ENCODE measurements at places on chromosomes 3 and 15.

- H3K4me3 ChIP-seq = no peak overlapping the region
- H3K36me3 ChIP-seq = no peaks in the 10 kb centered on the region
- DNase-seq = no peak
- no peaks in the 10 kb centered on the region for H3K4me1 ChIP-seq
- H3K27me3 ChIP-seq = no peaks in the 10 kb centered on the region
These were observed 27.9 kb upstream of the PSTPIP1 start for GRCh38 chr15:76967067-76967466.

DNA sequence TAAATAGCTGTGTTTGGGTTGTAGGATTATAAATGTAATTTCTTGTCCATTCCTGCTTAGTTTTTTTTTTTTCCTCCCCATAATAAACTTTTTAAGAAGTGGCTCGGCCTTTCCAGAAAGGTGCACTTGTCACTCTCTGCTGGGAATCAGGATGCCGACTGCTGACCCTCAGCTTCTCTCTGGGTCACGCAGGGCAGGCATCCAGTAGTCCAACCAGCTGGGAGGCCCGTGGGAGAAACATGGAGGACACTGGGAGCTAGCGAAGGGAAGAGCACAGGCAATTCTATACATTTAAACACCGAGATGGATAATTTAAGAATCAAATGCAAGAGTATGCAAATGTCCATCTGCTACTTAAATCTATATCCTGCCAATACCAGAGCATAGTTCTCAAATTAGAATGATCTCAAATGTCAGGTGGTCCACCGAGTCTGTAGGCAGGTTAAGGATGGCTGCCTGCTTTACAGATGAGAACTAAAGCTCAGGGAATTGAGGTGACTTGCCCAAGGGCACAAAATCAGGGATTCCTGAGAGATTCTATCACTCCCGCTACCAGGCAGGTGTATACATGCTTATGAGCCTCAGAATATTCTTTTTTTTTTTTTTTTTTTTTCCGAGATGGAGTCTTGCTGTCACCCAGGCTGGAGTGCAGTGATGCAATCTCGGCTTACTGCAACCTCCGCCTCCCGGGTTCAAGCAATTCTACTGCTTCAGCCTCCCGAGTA lies 64.5 kb downstream of the DAPK2 start:
- H3K27ac ChIP-seq = no peak overlapping the region
- no peak for DNase-seq
- H3K4me1 ChIP-seq = no peaks in the 10 kb centered on the region
- no peaks in the 10 kb centered on the region for H3K36me3 ChIP-seq

DNA sequence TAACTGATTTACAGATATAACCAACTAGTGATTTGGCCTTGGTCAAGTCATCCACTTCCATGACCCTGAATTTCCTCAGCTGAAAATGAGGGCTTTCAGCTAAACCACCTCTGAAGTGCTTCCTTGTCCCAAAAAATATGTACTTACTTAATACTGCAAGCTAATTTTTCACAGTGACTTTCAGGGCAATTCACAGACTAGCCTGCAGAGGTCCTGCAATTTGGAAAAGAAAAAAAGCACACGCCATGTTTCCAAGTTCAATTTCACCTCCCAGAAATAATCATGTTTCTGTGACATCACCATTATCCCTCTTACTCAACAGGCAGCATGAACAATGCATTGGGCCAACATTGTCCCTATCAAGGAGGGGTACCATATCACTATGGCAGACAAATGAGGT lies 218.2 kb downstream of the SHOX2 start:
- H3K27ac ChIP-seq = no peak overlapping the region
- H3K36me3 ChIP-seq = no peaks in the 10 kb centered on the region
- no peak for DNase-seq

GRCh38 chr3:101685050-101685400 lies 1.5 kb downstream of the RPL24 start:
- DNase-seq = no peak
- no peaks in the 10 kb centered on the region for H3K36me3 ChIP-seq
- no peak overlapping the region for H3K27ac ChIP-seq
- no peaks in the 10 kb centered on the region for H3K4me1 ChIP-seq

GRCh38 chr3:106272302-106272701 lies 403.5 kb upstream of the CBLB start:
- no peaks in the 10 kb centered on the region for H3K36me3 ChIP-seq
- DNase-seq = no peak
- H3K4me1 ChIP-seq = no peaks in the 10 kb centered on the region
- H3K4me3 ChIP-seq = no peak overlapping the region
- no peaks in the 10 kb centered on the region for H3K27me3 ChIP-seq

GRCh38 chr3:185207931-185208746 lies 45.7 kb downstream of the EHHADH start:
- no peak for DNase-seq
- H3K27ac ChIP-seq = no peak overlapping the region
- no peaks in the 10 kb centered on the region for H3K4me1 ChIP-seq
- H3K27me3 ChIP-seq = no peaks in the 10 kb centered on the region

DNA sequence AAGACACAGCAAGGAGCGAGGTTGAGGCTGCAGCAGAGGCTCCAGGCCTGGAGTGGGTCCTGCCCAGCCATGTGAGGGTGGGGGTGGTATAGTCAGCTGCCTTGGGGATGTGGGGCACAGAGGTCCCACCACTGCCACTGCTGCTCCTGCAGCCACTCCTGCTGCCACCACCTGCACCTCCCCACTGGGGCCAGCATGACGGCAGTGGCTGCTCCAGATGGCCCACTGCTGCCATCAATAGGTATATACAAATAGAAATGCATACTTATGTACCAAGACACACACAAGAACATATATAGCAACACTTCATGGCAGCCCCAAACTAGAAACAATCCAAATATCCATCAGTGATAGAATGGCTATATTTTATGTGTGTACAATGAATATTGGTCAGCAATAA lies 10.0 kb upstream of the TOP2B start:
- no peaks in the 10 kb centered on the region for H3K36me3 ChIP-seq
- DNase-seq = no peak
- no peaks in the 10 kb centered on the region for H3K4me1 ChIP-seq
- no peak overlapping the region for H3K4me3 ChIP-seq
- no peaks in the 10 kb centered on the region for H3K27me3 ChIP-seq

DNA sequence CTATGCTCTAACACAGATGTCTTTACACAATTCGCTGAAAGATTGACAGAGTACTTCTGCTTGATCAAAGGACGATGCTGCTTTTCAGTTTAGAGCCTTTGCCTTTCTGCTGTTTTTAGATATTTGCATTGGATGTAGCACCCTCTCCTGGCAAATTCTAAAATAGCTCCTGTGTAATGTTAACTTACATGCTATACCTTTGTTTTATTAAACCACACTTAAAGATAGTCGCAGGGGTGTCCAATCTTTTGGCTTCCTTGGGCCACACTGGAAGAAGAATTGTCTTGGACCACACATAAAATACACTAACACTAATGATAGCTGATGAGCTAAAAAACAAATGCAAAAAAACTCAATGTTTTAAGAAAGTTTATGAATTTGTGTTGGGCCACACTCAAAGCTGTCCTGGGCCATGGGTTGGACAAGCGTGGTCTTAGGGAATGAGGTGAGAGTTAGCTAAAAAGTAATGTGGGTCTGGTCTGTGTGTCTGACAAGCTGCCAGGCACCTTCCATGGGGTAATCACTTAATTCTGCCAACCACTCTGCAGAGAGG lies 62.9 kb downstream of the ATG7 start:
- H3K4me3 ChIP-seq = no peak overlapping the region
- DNase-seq = no peak
- H3K4me1 ChIP-seq = no peaks in the 10 kb centered on the region
- no peaks in the 10 kb centered on the region for H3K36me3 ChIP-seq
- no peaks in the 10 kb centered on the region for H3K27me3 ChIP-seq

GRCh38 chr3:107212618-107213017 lies 164.6 kb upstream of the CCDC54 start:
- H3K27me3 ChIP-seq = no peaks in the 10 kb centered on the region
- no peak overlapping the region for H3K27ac ChIP-seq
- no peak for DNase-seq
- H3K36me3 ChIP-seq = no peaks in the 10 kb centered on the region

DNA sequence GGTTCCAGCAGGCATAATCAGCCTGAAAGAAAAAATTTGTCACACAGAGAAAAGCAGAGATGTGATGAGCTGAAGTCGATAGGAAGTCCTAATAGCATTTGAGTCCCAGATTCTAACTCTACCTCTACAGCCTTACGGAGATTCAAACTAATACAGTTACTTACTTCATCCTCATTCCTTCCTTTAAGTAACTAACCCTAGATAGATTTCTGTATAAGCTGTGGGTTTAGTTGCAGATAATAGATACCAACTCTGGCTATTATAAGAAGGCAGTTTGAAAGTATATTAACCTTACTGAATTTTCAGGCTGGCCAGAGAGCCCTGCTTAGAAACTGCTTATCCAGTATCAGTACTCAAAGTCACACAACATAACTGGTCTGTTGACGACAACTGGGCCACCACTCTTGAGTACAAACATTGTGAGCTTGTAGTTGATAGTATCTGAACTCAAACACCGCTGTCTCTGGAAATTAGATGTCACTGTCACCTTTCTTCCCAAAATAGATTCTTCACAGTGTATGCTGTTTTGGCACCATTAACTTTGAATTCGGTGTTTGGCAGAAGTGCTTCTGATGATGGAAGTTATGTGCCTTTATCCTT lies 484.3 kb downstream of the DIPK2A start:
- H3K36me3 ChIP-seq = no peaks in the 10 kb centered on the region
- no peaks in the 10 kb centered on the region for H3K27me3 ChIP-seq
- DNase-seq = no peak
- no peak overlapping the region for H3K4me3 ChIP-seq

GRCh38 chr15:73844356-73844755 lies 29.0 kb upstream of the TBC1D21 start:
- H3K4me1 ChIP-seq = no peaks in the 10 kb centered on the region
- no peak for DNase-seq

DNA sequence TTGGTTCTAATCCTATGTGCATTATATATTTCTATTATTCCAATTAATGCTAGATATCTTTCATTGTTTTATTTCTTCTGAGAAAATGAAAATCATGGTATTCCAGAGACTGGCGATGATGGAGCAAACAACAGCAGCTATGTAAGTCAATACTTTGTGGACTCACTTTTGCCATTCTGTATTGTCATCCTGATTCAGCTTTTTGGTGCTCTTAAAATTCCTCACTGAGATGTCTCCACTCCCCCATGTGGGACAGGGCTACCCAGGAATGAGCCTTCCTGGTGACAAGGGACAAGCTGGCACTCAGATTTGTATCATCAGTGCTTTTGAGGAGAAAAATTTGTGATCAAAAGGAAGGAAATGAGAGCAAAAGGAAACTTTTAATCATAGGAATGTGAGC lies 56.7 kb upstream of the XCR1 start:
- no peaks in the 10 kb centered on the region for H3K27me3 ChIP-seq
- no peaks in the 10 kb centered on the region for H3K36me3 ChIP-seq
- no peak overlapping the region for H3K4me3 ChIP-seq
- H3K4me1 ChIP-seq = no peaks in the 10 kb centered on the region
- no peak overlapping the region for H3K27ac ChIP-seq

DNA sequence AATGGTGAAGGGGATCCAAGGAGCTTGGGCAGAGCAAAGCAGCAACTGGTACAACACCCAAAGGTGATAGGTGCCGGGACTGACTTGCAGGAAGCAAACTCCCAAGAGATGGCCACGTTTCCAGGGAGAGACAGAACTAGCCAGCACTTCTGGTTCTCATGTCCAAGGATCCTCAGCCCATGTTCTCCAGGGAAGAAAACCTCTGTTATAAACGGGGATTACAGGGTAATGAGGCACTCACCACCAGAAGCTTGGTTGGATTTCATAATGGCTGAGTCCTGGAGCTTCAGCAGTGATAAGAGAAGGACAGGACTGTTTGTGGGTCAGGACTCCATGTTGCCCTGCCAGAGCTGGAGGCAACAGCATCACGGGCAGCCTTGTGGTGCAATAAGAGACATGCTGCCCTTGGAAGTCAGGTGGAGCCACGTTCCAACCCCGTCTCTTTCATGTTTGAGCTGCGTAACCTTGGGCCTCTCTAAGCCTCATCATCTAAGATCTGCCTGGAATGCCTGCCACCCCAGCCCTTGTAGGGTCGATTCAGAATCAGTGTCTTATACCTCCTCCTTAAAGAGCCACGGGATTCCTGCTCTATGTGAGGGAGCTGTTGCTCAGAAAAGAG lies 181.0 kb downstream of the ABHD5 start:
- no peaks in the 10 kb centered on the region for H3K27me3 ChIP-seq
- no peak overlapping the region for H3K4me3 ChIP-seq
- peak overlapping the region; percentile 31 for H3K27ac ChIP-seq
- no peaks in the 10 kb centered on the region for H3K36me3 ChIP-seq

DNA sequence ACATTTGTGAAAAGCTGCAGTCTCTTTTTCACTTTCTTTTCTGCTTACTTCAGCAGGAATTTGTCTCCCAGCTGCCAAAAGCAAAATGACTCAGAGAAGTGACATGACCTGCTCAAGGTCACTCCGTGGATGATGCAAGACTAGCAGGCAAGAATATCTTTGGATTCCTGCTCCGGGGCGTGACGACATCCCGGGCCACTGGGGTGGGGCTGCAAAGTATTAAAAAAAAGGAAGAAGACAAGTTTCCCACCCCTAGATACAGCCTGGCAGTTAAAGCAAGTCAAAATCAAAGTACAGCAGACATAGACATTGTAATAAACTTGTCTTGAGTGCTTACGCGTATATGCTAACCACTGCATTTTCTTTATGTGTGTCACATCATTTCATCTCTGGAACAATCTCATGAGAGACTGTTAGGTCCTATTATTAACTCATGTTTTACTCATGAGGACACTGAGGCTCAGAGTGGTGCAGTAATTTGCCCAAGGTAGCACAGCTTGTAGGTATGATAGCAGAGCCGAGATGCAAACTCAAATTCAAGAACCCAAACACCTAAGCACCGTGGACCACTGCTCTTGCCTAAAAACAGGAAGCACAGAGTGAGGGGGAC lies 485.2 kb upstream of the PROK2 start:
- DNase-seq = peak; percentile 92
- no peaks in the 10 kb centered on the region for H3K36me3 ChIP-seq
- H3K4me3 ChIP-seq = no peak overlapping the region

GRCh38 chr3:134707908-134708597 lies 57.2 kb upstream of the KY start:
- DNase-seq = no peak
- H3K36me3 ChIP-seq = no peaks in the 10 kb centered on the region
- no peaks in the 10 kb centered on the region for H3K27me3 ChIP-seq
- H3K4me1 ChIP-seq = no peaks in the 10 kb centered on the region
- no peak overlapping the region for H3K4me3 ChIP-seq

GRCh38 chr15:36882487-36883131 lies 217.7 kb downstream of the MEIS2 start:
- H3K4me3 ChIP-seq = no peak overlapping the region
- no peak overlapping the region for H3K27ac ChIP-seq
- no peaks in the 10 kb centered on the region for H3K27me3 ChIP-seq
- no peak for DNase-seq
- no peaks in the 10 kb centered on the region for H3K36me3 ChIP-seq
- no peaks in the 10 kb centered on the region for H3K4me1 ChIP-seq

Measured in aorta (tissue), 5 donors.